ENCODE measurements at places on chromosomes 1 and 21.

DNA sequence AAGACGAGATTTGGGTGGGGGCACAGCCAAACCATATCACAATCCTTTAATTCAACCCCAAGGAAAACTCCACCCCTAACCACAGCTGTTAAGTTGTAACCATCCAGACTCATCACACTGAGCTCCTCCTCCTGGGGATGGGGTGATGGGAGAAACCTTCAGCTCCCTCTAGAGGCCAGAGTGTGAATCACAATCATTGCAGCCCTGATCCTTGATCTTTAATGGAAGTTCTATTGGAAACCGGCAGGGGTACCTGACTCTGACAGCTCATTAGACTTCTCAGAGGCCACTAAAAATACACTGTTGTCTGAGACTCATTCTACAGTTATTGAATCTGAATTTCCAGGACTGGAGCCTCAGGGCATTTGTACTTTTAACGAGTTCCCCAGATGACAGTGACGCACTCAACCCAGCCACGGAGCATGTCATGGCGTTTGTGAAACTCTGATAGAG, 127.2 kb downstream of the IGSF21 start:
- DNase-seq: no peak

GRCh38 chr1:72915581-72915980, 633.2 kb upstream of the NEGR1 start:
- DNase-seq: no peak

DNA sequence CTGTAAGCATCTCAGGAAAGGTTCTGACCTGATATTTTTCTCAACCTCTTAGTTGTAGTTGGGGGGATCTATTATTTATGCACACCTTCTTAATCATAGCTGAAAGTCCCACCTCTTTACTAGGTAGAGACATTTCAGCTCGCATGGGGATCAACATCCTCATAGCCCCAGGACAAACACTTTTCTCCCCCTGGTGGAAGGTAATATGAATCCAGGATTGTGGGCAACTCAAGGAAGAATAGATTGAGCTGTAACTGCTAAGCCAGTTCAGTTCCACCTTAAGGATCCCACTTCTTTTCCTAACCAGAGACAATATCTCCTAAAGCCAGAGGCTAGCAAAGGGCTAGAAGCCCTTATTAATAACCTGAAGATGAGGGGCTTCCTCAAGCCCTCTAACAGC, 25.4 kb upstream of the SMYD3 start:
- no peak for DNase-seq

DNA sequence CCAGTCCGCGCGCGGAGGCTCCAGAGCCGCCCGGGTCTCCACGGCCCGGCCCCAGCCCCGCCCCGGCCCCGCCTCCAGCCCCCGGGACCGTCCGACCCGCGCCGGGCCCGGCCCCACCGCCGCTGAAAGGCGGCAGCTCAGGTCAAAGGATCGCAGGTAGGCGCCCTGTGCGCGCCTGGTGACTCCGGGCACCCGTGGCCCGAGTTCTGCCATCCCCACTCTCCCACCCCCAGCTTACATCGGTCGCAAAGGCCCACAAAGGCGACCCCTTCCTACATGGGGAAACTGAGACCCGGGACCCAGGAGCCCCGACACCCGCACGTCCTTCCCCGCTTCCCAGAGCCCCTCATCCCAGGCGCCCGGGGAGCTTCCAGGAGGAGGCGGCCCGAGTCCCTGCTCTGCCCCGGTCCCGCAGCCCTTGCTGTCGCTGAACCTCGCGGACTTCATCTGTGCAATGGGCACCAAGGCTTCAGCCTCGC, at the start of gene TMEM200B:
TMEM200B (minus strand) TSS at position 17 of the 479 bp plus-strand sequence. CDS start 2,075 bp downstream, outside the sequence.
- DNase-seq: no peak

GRCh38 chr1:40810927-40811326, 27.3 kb downstream of the KCNQ4 start:
- DNase-seq: no peak

DNA sequence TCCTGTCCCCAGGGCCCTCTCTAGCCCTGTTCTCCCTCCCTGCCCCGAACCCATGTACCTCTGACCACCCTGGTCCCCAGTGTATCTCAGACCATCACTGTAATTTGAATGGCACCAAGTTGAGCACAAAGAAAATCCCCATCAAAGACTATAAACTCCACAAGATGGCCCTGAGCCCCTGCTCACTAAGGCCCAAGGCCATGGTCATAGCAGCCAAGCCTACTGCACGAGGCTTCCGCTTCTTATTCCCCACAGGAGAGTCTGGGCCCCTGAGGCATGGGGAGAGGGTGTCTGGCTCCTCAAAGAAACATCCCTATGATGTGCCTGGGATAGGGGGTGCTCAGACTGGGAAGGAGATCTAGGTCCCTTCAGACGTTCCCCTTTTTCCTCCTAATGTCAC, 4.5 kb downstream of the ZNF683 start:
- DNase-seq: no peak

DNA sequence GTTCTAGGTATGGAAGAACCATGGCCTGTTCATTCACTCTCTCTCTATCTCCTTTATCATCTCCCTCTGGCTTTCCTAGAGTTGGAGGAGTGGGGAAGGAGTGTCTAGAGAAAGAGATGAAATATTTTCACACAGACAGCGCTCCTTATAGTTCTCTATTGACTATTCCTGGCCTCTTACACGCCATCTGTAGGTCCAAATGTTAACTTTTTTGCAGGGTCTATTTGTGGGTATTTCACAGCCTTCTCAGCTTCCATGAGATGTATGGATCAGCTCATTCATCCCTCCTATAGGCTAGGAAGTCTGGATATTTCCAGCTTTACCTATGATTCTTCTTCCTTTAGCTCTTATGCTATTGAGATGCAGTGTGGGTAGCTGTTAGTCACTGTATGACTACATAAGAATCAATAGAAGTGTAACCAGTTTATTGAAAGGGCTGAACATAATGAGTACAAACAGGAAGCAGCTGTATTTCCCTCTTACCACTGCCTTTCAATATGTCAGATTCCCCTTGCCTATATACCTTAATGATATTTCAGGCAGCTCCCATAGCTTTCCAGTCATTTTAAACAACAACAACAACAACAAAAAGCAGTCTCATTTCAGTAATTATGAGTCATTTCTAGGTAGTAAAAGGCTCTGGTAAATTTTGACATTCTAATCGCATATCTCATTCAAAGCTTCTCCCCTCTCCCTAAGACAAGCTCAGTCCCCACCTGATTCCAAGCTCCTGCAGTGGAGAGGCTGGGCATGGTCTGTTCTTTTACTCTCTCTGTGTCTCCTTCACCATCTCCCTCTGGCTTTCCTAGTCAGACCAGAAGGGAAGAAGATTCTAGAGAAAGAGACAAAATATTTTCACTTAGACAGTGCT, 149.5 kb downstream of the TTLL7 start:
- DNase-seq: no peak

DNA sequence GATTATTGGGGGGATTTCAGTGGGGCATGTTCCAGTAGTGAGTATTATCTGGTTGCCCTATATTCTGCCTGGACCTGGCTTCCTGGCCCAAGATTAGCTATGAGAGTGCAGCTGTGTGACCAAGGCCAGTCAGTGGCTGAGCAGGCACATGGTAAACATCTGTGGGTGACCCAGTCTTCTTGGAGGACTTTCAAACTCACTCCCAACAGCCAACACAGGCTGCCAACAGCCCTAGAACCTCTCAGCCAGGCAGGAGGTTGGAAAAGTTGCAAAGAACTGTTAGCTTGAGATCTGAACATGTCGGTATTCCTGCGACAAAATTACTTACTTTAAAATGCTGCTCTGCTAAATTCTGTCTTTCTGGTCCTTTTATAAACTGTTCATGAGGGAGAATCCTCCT, 192.4 kb downstream of the TGFBR3 start:
- DNase-seq: no peak

DNA sequence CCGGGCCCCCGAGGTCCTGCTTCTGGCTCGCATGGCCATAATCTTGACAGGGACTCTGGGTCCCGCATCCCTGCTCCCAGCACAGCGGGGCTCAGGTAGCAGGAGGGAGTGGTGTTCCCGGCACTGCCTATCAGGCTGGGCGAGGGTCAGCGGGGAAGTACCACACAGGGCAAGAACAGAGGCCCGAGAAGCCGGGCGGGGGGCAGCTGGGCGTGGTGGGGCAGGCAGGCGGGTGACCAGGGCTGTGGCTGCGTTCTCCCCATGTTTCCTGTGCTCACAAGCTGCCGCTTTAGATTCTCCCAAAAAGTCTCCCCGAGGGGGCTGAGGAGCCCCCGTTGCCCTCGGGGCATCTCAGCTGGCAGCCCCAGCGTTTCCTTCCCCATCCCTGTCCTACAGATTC, 18.3 kb downstream of the ATAD3B start:
- DNase-seq: no peak

GRCh38 chr1:174204697-174205308, 45.5 kb downstream of the RABGAP1L start:
- DNase-seq: no peak

DNA sequence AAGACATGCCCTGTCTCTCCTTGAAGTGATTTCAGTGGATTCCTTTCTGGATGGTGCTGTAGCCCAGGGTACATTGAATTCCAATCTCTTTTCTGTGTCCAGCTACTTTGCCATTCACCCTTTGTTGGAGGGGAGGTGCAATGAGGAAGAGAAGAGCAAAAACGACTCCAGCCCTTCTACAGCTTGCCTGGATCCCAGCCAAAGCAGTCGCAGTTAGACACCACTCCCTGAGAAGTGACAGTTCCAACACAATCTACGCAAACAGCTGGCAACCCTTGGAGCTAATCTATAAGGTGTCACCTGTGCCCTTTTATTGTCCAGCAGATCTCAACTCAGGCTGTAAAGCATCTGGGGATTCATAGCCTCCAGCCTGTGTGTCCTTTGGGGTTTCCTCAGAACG, 4.6 kb downstream of the CD244 start:
- no peak for DNase-seq

All from DMS79 treated with DMSO at 0.1 percent for 48 hours (cell line).